ENCODE measurements at places on chromosomes 2 and 18.

GRCh38 chr18:41967680-41968079, 12.6 kb downstream of the PIK3C3 start:
- no peak for DNase-seq

DNA sequence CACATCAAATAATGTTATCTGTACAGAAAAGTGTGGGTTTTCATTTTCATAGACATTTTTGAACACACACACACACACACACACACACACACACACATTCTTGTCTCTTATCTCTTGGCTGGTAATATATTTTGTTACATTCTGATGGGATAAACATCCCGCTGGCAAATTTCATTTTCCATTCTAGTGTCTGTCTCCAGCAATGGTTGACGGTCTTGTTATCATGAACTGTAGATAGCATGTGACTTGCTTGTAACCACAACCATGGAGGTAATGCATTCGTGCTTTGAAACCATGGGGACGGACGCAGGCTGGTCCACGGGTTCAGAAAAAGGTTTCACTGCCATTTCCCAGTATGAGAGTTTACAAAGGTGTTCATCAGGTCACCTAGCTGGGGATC, 156.4 kb downstream of the PPP1R1C start:
- DNase-seq, result no peak

DNA sequence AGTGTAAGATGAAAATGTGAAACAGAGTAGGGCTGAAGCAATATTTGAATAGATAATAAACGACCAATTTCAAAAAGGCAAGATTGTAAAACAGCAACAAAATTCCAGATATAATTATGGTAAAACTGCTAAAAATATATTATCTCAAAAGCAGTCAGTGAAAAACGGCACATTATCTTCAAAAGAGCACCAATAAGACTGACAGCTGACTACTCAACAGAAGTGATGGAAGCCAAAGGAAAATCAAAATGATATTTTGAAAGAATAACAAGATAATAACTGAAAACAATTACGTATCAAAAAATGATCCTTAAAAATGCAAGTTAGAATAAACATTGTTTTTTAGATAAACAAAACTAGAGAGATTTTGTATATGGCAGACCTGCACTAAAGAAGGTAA, 920.6 kb upstream of the FAM98A start:
- DNase-seq, result no peak

- no peak for DNase-seq
Measured at GRCh38 chr2:237533668-237534161, 32.7 kb upstream of the PRLH start.

DNA sequence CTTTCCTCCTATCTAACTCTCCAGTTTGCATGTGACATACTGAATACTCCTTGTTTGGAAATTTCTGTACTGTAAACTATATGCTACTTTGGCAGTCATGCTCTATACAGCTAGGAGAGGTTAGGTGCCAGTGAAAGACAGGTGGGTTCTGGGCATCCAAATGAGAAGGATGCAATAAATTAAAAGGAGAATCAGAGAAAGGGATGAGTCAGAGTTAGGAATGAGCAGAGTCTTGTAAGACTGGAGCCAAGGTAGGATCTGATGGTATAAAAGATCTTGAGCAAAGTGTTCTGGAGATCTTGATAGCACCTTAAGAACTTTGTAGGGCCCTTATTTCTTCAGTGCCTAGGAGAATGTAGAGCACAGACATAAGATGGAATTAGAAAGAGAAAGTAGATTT, 58.7 kb upstream of the STAM2 start:
- no peak for DNase-seq

DNA sequence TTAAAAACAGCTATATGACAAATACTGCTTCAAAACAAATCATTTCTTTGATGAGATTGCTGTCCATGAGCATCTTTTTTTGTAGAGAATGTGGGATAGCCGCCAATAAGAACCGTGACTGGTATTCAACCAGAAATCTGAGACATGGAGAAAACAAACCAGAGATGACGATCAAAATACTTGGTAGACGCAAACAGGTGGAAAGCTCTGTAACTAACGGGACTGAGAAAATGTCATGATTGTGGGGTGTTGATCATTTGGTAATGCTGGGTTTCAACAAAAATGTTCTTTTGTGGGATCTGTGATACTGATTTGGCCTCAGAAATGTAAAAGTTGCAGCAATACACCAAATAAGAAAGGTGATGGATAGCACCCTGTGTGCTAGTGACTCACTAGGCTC, 364.8 kb downstream of the NYAP2 start:
- DNase-seq, result no peak

GRCh38 chr2:56239437-56239836, 55.6 kb downstream of the CCDC85A start:
- DNase-seq, result no peak

- DNase-seq, result no peak
Measured at GRCh38 chr2:127573771-127574170, 38.3 kb downstream of the MYO7B start.

DNA sequence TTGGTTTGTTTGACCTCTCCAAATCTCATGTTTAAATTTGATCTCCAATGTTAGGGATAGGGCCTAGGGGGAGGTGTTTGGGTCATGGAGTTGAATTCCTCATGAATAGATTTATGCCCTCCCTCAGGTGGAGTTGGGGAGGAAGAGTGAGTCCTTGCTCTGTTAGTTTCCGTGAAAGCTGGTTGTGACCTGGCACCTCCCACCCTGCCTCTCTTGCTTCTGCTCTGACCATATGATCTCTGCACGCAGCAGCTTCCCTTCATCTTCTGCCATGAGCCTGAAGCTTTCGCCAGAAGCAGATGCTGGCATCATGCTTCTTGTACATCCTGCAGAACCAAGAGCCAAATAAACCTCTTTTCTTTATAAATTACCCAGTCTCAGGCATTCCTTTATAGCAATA, 231.6 kb upstream of the ERBB4 start:
- no peak for DNase-seq

- DNase-seq, result no peak
Measured at GRCh38 chr18:43526426-43527145, 249.3 kb upstream of the SYT4 start.

- DNase-seq, result no peak
Measured at GRCh38 chr2:188050726-188051125, 240.9 kb upstream of the GULP1 start.

DNA sequence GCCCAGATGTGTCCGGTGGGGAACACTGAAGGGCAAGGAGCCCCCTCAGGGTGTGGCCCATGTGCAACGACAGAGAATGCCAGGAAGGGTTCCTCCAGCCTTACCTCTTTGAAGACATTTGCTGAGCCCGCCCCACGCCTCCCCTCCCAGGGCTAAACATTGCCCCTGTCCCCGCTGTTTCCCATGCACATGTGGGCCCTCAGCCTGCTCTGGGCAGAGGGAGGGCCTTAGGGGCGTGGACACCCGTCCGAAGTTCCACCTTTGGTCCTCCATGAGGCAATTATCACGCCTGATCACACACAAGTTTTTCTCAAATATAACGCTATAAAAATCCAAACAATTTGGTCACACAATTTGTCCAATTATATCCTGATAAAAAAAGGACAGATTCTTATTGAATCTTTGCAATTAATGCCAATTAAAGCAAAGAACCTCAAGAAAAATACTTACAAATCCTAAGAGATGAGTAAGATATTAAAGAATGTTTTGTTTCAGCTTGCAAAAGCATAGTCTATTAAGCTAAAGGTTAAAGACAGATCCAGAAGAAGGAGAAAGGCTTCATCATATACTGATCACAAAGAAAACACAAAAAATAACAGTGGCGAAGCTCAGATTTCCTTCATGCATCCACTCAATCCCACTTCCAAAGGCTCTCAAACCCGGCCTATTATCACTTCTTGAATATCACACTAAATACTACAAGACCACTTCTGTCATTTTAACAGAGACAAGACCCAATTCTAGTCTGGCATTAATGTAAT, 55.2 kb upstream of the LDLRAD4 start:
- no peak for DNase-seq

- no peak for DNase-seq
Measured at GRCh38 chr2:184551626-184552025, 46.7 kb upstream of the ZNF804A start.

- no peak for DNase-seq
Measured at GRCh38 chr2:24643051-24643450, 150.1 kb downstream of the PTRHD1 start.

DNA sequence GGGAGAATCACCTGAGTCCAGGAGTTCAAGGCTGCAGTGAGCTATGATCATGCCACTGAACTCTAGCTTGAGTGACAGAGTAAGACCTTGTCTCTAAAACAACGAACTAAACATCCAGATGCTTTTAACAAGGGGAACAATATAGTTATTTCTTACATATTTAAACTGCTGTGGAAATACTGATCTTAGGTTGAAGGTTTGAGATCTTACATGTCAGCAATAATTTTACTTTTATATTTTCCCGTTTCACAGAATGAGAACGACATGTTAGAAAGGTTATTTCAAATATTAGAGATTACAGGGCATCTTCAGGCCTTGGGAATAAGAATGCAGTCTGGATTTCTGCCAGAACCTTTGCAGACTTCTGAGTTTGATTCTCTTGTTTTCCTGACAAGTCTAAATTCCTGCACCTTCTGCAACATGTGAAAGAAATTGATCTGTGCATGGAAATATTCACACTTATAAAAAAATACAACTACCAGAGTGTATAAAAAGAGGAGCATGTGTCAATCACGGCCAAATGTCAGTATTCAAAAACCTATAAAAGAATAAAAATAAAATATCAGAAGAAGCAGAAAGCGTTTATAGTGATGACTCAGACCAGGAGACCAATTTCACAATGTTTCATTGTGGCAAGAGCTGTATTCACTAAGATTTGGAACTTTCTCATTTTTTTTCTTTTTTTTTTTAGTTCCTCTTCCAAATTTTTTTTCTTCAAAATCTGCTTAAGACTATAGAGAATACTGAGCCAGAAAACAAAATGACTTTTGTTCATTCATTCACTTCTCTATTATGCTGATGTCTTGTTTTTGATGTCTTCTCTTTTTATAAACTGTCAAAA, 29.6 kb downstream of the COLEC12 start:
- DNase-seq, result no peak

DNA sequence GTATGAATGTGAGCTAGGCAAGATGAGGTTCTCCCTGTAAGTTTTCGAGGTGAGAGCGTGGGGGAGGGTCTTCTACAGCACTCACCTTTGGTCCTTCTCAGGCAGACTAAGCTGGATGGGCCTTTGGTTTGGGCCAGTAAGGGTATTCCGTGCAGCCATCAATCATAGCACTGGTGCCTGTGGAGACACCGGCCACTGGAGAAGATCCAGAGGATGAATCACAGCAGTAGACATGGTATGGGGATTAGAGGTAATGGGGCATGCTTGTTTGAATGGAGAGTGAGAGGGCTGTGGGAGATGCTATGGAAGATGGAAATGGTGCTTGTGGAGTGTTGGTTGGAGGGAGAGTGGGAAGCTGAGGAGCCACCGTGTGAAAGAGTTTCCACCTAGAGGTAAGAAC, 16.1 kb downstream of the MAPRE3 start:
- DNase-seq, result no peak

GRCh38 chr2:145108361-145108778, 588.5 kb upstream of the ZEB2 start:
- no peak for DNase-seq

- no peak for DNase-seq
Measured at GRCh38 chr2:240440704-240441320, 5.3 kb downstream of the GPC1 start.

GRCh38 chr2:43065871-43066270, 160.5 kb downstream of the ZFP36L2 start:
- DNase-seq, result no peak

DNA sequence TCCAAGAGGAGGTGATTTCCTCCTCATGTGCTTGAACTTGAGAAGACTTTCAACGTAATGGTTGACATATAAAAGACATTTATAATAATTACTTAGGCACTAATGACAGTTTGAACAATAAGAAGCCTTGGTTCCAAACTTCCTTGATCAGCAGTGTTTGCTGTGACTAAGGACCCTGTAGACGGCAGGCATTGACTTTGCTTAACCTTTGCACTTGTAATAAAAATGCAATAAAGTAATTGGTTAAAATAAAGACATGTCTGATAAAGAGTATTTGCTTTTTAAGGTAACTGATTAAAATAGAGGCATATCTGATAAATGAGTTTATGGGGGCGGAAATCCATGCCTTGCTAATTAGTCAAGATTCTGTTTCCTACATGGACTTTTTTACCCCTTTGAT, 82.2 kb upstream of the ST8SIA3 start:
- no peak for DNase-seq

- DNase-seq, result no peak
Measured at GRCh38 chr2:199019898-199020507, 437.7 kb downstream of the SATB2 start.

DNA sequence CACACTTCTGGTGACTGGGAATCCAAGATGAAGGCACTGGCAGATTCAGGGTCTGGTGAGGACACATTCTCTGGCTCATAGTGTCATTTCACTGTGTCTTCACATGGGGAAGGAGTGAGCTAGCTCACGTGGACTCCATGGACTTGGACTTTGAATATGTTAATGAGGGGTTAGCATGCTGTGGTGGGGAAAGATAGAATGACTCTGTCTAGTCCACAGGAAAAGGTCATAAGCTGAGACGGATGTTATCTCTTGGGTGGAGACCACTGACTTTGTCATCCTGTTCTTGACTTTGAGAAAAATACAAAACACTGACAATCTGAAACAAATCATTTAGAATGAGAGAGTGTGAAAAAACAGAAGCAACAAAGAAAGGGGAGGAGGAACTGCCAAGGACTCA, 145.9 kb downstream of the PIK3C3 start:
- DNase-seq, result no peak

DNA sequence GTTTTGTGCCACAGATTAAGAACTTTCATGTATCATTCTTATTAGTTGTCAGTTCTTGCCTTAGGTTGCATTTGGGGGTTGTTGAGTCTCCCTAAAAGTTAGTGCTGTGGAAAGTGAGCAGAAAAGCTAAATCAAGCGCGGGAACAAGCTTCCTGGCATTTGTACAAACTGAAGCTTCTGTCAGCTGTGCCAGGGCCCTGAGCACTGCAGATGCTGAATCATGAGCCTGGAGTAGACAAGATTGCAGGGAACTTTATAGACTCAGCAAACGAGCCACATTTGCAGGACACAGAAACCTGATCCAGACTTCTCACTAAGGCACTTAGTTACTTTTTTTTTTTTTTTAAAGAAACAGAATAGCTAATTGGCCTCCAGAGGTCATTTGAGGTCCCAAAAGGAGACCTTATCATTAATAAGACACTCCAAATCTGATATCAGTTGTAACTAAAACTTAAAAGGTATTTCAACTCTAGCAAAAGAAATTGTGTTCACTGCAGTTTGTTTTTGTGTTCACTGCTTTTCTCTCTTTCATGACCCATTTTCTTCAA, 88.7 kb downstream of the ADAM23 start:
- DNase-seq, result no peak

DNA sequence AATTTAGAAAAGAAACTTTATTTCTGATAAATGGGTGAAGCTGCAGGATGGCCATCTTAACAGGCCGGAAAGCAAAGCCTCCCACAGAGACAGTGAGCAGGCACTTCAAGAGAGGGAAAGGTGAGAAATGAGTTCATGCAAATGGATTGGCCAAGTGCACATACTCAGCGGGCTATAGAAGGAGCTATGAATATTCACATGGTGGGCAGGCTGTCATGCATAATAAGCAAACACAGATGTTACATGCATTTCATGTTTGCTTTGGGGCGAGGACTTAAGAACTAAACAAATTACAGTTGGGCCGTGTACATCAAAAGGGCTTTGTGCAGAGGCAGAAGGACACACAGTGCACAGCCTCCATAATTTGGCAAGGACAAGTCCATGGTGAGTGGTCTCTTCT, 69.8 kb upstream of the MAL start:
- DNase-seq, result no peak
